Breast epithelium (tissue), 4 donors: ENCODE measurements at places on chromosomes 5 and 9.
A peak's percentile ranks its signal among the peaks of the same experiment; 100 is the strongest.

GRCh38 chr9:19122490-19123042, 4.7 kb downstream of the PLIN2 start:
- H3K4me1 ChIP-seq, result no peaks in the 10 kb centered on the region
- no peak overlapping the region for H3K27ac ChIP-seq
- H3K36me3 ChIP-seq, result peaks cover 4% of the 10 kb centered on the region
- DNase-seq, result no peak

DNA sequence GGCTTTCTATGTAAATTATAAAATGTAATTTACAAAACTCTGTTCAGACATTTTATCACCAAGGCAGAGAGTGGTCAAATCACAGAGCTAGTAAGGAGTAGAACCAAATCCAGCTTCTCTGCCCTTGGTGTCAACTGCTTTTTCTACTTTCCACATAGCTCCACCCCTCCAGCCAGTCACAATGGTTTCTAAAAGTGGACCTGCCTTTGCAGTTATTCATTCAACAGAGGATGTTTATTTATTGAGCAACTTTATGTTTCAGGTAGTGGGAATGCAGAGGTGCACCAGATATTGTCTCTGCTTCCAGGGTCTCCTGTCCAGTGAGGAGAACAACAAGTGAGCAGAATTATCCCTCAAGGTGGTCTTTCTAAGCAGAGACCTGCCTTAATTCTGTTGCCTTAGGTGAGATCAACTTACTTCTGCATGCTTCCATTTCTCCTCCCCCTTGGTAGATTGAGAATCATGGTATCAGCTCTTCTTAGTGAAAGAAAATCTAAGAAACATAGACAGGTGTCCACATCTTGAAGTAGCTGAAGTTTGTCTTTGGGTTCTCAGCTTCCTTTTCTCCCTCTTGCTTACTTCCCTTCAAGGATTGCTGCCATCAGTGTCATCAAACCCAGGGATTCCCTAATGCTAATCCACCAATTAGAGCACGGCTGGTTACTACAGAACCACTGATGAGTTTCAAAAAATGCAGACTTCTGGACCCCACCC, 17.2 kb upstream of the PDCD1LG2 start:
- no peaks in the 10 kb centered on the region for H3K27me3 ChIP-seq
- H3K4me3 ChIP-seq, result no peak overlapping the region
- DNase-seq, result no peak

- no peak for DNase-seq
- no peak overlapping the region for H3K4me3 ChIP-seq
- no peak overlapping the region for H3K27ac ChIP-seq
- no peaks in the 10 kb centered on the region for H3K36me3 ChIP-seq
- no peaks in the 10 kb centered on the region for H3K4me1 ChIP-seq
Observed at GRCh38 chr5:94326586-94326985, 291.8 kb downstream of the KIAA0825 start.

DNA sequence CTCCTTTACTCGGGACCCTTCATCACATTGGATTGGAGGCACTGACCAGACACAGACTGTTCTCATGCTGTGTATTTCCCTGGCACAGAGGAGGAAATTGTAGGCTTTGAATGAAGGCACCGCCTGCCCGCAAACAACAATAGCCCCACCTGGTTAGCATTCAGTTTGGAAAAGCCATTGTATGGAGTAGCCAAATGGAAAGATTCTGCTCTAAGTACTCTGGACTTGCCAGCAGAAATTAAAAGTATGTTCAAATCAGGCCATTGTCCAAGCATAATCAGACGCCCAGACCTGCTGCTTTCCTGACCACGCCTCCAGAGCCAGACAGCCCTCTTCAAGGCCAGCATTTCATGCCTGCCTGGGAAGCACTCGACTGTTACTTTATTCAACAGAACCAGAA, 8.0 kb upstream of the SEMA4D start:
- no peak overlapping the region for H3K4me3 ChIP-seq
- no peak overlapping the region for H3K27ac ChIP-seq

DNA sequence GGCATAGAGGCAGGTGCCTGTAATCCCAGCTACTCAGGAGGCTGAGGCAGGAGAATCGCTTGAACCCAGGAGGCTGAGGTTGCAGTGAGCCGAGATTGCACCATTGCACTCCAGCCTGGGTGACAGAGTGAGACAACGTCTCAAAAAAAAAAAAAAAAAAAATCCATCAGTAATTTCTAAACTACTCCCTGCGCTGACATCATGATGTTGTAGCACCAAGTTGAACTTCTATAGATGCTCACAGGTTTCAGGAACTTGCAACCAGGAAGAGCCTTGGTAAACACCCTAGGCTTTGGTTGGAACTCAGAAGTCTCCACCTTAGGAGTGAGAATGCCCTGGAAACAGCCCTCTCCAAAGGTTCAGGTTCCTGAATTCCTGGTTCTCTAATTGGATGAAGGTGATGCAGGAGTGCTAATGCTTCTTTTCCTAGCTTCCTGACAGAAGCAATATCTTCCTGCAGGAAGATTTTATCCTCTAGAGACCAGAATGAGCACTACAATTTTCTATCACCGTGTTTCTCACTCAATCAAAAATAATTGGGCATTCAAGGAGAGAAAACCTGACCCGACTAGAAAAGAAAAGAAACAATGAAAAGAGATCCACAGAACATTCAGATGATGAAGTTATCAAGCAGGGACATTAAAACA, 469.6 kb downstream of the GADD45G start:
- no peaks in the 10 kb centered on the region for H3K36me3 ChIP-seq
- DNase-seq, result no peak
- H3K4me3 ChIP-seq, result no peak overlapping the region
- no peaks in the 10 kb centered on the region for H3K4me1 ChIP-seq
- H3K27me3 ChIP-seq, result no peaks in the 10 kb centered on the region

DNA sequence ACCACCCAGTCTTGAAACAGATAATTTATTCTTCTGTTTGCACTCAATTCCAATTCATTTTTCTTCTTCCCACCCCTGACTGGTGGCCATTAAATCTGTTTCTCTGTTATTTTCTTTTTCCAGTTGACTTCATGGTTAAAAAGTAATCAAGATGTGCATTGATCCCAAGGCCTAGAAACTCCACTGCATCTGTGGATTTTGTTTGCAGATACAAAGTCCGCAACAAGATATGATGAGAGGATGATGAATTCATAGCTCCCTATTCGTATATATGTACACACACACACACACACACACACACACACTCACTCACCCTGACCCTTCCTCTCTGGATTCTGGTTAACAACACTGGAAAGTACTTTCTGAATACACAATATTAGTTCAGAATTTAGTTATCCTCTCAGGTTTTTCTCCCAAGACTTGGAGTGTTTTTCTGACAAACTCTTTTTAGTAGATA, 52.4 kb downstream of the CD180 start:
- H3K4me3 ChIP-seq, result no peak overlapping the region
- no peaks in the 10 kb centered on the region for H3K36me3 ChIP-seq
- DNase-seq, result no peak
- no peak overlapping the region for H3K27ac ChIP-seq
- H3K27me3 ChIP-seq, result no peaks in the 10 kb centered on the region
- H3K4me1 ChIP-seq, result no peaks in the 10 kb centered on the region

- H3K4me1 ChIP-seq, result no peaks in the 10 kb centered on the region
- peaks cover 4% of the 10 kb centered on the region for H3K27me3 ChIP-seq
- DNase-seq, result peak; percentile 55
- H3K27ac ChIP-seq, result no peak overlapping the region
- no peak overlapping the region for H3K4me3 ChIP-seq
- H3K36me3 ChIP-seq, result no peaks in the 10 kb centered on the region
Observed at GRCh38 chr5:148482697-148483462, 99.1 kb downstream of the FBXO38 start.

DNA sequence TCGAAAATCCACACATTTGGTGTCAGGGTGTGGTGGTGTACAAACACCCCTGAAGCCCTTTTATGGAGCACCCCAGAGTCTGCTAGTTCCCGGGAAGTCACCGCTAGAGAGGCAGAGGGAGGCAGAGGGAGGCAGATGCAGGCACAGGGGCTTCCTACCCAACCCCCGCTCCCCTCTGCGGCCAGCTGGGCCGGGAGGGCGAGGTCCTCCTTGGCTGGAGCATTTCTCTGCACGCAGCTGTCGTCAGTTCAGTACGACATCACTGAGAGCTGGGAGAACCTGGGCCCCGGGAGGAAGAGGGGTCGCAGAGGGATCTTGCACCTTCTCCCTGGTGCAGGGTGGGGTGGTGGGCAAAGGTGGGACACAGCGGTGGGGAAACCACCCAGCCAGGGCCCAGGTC, 15.8 kb upstream of the UBAC1 start:
- no peaks in the 10 kb centered on the region for H3K4me1 ChIP-seq
- no peak overlapping the region for H3K4me3 ChIP-seq
- no peaks in the 10 kb centered on the region for H3K36me3 ChIP-seq
- H3K27ac ChIP-seq, result no peak overlapping the region

DNA sequence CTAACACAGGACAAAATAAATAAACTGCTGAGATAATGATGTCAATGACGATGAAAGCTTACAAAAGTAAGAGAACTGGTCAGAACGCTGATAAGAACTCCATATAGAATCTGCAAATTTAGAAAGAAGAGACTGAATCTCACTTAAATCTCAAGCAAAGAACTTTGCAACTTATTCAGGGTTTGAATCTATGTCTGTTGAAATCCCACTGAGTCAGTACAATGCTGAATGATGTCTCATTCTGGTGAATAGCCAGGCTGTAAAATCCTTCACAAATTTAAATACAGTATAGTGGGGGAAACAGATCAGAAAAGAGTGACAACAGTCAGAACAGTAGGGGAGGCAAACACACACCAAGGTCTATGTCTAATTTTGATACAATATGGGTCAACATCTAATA, 38.9 kb upstream of the NR3C1 start:
- H3K36me3 ChIP-seq, result no peaks in the 10 kb centered on the region
- no peak overlapping the region for H3K27ac ChIP-seq
- no peaks in the 10 kb centered on the region for H3K27me3 ChIP-seq
- no peak for DNase-seq
- H3K4me3 ChIP-seq, result no peak overlapping the region
- H3K4me1 ChIP-seq, result no peaks in the 10 kb centered on the region

GRCh38 chr9:105535920-105536668, 21.8 kb upstream of the FKTN start:
- no peaks in the 10 kb centered on the region for H3K27me3 ChIP-seq
- H3K27ac ChIP-seq, result no peak overlapping the region
- H3K4me1 ChIP-seq, result no peaks in the 10 kb centered on the region
- H3K4me3 ChIP-seq, result no peak overlapping the region
- DNase-seq, result no peak

GRCh38 chr5:81182396-81183390, 50.4 kb upstream of the CKMT2 start:
- H3K4me1 ChIP-seq, result no peaks in the 10 kb centered on the region
- H3K27ac ChIP-seq, result no peak overlapping the region
- no peaks in the 10 kb centered on the region for H3K27me3 ChIP-seq
- no peaks in the 10 kb centered on the region for H3K36me3 ChIP-seq
- DNase-seq, result no peak

- no peak overlapping the region for H3K4me3 ChIP-seq
- H3K27me3 ChIP-seq, result no peaks in the 10 kb centered on the region
- no peak for DNase-seq
- H3K4me1 ChIP-seq, result no peaks in the 10 kb centered on the region
Observed at GRCh38 chr5:37710965-37711364, 128.9 kb downstream of the GDNF start.

GRCh38 chr9:94269264-94269663, 10.2 kb downstream of the ZNF169 start:
- no peaks in the 10 kb centered on the region for H3K36me3 ChIP-seq
- no peaks in the 10 kb centered on the region for H3K4me1 ChIP-seq
- no peaks in the 10 kb centered on the region for H3K27me3 ChIP-seq
- no peak for DNase-seq
- no peak overlapping the region for H3K27ac ChIP-seq

GRCh38 chr5:153623751-153624450, 133.4 kb downstream of the GRIA1 start:
- no peak for DNase-seq
- H3K4me1 ChIP-seq, result no peaks in the 10 kb centered on the region
- no peak overlapping the region for H3K27ac ChIP-seq
- H3K36me3 ChIP-seq, result no peaks in the 10 kb centered on the region
- no peaks in the 10 kb centered on the region for H3K27me3 ChIP-seq

DNA sequence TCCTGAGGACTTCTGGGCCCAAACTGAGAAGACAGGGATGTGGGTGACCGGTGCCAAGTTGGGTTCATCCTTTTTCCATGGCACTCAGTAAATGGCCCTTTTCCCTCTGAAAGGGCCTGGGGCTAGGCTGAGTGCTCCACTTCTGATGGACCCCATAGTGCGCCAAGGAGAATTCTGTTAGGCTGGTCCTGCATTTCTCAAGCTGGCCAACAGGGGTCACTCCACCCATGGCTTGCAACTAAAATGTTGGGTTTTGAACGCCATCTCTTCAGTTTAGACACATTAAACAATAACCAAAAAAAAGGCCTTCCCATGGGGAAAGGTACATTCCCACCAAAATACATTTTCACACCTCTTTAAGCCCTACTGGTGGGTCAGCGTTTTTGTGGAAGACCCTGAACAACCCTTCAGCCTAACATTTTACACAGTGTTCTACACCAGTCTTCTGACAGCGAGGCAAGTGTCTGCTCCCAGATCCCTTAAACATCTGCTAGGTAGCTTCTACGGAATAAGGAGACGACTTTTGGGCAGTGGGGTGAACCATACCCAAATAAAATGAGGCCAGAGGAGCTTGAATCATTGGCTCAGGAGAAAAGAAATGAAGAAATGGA, 27.3 kb downstream of the CNTFR start:
- H3K27me3 ChIP-seq, result no peaks in the 10 kb centered on the region
- DNase-seq, result no peak
- H3K4me1 ChIP-seq, result peaks cover 10% of the 10 kb centered on the region
- H3K4me3 ChIP-seq, result no peak overlapping the region
- H3K27ac ChIP-seq, result no peak overlapping the region

GRCh38 chr5:104843822-104844221, 1281.2 kb upstream of the NUDT12 start:
- no peak overlapping the region for H3K4me3 ChIP-seq
- H3K27ac ChIP-seq, result no peak overlapping the region
- H3K4me1 ChIP-seq, result no peaks in the 10 kb centered on the region
- no peaks in the 10 kb centered on the region for H3K27me3 ChIP-seq

DNA sequence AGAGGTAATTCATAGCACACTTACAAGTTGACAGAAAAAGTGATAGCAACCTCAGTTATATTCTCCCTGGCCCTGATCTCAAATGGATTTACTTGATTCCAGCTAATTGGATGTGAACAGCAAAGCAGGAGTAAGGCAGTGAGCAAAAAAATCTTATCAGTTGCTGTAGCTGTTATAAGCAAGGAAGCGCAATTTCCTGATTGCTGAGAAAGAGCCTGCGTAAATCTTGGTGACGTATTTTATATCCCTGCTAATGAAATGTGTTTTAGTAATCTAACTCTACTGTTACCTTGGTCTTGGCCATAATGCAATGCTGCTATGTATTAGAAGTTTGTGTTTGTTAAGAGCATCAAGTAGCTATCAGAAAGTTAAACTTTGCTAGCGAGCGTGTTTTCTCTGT, 661.2 kb upstream of the SEMA6A start:
- H3K27me3 ChIP-seq, result no peaks in the 10 kb centered on the region
- H3K27ac ChIP-seq, result no peak overlapping the region
- no peak overlapping the region for H3K4me3 ChIP-seq
